NCI-H460 (cell line): ENCODE measurements at places on chromosomes 1 and 21.
A peak's percentile ranks its signal among the peaks of the same experiment; 100 is the strongest.

DNA sequence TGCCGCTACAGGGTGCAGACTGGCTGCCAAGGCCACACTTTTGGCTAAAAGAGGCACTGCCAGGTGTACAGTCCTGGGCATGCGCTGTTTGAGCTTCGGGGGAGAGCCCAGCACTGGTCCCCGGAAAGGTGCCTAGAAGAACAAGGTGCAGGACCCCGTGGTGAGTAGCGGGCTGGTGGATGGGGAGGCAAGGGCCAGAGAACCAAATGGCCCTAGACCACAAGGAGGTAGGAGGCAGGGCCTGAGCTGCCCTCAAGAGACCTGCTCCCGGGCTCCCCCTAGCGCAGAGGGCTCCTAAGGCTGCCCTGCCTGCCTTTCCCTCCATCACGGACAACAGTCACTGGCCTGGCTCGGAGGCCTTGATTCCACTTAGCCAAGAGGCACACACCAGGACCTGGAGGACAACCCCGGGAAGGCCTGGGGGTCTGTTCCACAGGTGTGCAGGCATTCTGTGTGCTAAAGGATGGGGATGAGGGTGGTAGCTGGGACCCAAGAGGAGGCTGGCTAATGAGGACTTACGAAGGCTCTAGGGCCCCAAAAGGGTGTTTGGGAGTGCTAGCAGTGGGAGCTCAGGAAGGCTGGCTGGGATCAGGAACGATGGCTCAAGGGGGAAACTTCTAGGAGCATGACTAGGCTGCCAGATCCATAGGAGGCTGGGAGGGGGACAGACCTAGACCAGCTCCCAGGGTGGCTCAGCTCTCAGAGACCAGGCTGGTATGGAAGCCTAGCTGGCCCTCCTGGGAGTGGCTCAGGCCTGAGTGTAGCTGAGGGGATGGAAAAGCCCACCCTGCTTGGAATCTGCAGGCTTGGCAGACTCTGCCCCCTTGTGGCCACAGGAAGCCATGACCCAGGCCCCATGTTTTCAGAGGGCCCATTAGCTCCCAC lies 742 bp downstream of the ARTN start:
- DNase-seq, result peak; percentile 62

- DNase-seq, result no peak
Measured at GRCh38 chr1:3333903-3334302, 120.6 kb upstream of the ARHGEF16 start.

- DNase-seq, result no peak
Measured at GRCh38 chr1:69139007-69139406, 428.7 kb upstream of the LRRC7 start.

GRCh38 chr1:58435376-58435775 lies 111.2 kb downstream of the OMA1 start:
- DNase-seq, result no peak

- DNase-seq, result no peak
Measured at GRCh38 chr1:9344426-9345200, 51.9 kb downstream of the SPSB1 start.

DNA sequence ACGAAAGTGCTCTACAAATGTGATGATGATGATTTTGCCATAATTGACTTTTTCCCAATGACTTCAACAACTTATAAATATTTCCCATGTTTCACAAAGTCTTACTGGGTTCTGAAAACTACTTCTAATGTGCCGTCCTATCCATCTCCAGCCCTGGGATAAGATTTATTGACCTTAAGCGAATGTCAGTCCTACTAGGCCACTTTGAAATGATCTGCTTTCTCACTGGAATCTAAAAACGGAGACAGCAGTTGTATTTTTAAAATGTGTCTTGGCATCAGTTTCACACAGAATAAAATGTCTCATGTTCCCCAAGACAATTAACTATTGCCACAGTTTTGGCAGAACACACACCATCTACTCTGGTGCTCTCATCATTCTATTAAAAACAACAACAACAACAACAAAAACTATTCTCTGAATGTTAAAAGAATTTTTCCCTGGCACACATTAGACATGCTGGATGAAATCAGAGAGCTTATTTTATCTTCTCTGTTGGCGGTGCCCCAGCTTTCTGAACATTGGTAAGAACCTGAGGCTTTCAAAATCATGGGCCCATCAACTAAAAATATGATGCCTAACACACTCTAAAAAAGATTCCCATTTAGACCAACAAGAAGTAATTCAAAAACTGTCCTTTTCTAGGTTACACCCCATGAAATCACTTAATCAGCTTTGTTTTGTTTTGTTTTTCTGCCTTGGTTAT lies 23.1 kb upstream of the DNASE2B start:
- DNase-seq, result no peak

- no peak for DNase-seq
Measured at GRCh38 chr1:11058595-11059154, 1.1 kb downstream of the SRM start.

- DNase-seq, result no peak
Measured at GRCh38 chr21:46322351-46323226, 1.1 kb downstream of the C21orf58 start.

- no peak for DNase-seq
Measured at GRCh38 chr1:211734791-211735190, 59.4 kb upstream of the NEK2 start.

DNA sequence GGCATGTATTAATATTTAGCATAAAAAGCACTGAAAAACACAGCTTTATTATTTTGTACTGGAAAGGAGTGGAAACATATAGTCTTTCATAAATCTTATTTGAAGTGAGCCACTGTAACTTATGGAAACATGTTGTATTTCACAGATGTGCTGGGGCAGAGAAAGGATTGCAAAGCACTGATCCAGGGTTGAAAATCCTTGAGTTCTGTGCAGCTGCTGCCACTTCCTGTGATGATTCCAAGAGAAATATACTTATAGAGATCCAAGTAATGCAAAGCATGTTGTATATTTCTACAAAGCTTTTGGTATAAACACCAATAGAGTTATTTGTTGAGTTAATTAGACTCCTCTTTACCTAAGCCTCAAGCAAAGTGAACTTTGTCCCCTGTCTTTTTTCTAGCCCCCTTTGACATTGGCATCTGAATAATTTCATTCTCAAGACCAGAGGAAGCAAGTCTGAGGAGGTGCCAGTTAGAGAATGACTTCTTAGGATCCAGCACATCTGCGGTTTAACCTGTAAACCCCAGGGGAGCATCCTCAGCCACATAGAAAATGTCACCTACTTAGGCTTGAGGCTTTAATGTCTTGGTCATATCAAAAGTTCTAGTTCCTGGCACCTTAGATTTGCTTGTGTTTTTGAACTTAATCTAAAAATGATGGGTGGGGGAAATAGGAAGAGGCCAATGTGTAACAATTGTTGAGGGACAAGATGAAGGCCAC lies 173.3 kb downstream of the FASLG start:
- DNase-seq, result no peak

DNA sequence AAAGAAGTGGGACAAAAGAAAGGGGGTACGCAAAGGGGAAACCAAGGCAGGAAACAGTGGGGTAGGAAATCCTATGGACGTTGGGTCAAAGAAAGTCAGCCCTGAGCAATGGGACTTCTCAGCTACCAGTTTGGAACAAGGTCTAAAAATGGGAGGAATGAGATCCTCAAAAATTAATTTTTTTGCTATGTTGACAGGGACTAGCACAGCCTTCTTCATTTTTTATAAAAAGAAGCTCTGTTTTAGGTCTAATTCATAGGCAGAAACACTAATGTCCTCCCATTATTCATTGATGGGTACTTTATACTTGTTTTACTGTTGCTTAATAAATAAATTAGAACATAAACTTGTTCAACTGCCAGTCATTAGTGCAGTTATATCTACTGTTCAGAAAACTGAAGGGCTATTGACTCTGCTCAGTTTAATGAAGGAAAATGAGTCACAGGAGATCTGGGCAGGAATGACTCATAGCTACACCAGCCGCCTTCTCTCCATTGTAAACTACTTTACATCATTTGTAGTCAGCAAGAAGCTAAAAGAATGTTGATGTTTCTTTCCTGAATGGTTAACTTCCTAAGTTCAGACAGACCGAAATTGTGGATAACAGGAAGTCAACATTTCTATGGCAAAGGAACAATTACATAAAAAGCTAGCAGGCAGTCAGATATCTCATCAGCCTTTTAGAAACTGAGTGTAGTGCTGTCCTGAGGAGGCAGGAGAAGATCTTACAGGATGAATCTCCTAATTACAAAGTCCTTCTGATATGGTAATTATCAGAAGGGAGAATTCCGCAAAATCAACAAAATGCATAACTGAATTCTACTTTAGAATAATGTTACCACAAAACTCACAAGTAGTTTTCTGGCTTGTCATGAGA lies 356.4 kb upstream of the PKN2 start:
- DNase-seq, result no peak

GRCh38 chr1:2445162-2445822 lies 30.8 kb upstream of the PLCH2 start:
- no peak for DNase-seq

DNA sequence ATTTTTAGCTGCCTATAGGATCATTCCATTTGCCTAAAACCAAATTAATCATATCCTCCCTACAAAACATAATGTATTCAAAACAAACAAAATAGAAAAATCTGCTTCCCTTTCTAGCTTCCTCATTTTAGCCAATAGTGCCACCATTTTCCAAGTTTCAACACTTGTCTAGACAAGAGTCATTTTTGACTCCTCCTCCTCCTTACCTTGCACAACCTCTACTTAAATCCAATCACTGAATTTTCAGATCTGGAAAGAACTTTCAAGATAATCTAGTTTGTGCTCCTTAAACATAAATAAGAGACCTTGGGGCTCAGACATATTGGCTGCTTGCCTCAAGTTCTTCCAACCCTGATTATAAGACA lies 7.4 kb downstream of the STX6 start:
- no peak for DNase-seq

DNA sequence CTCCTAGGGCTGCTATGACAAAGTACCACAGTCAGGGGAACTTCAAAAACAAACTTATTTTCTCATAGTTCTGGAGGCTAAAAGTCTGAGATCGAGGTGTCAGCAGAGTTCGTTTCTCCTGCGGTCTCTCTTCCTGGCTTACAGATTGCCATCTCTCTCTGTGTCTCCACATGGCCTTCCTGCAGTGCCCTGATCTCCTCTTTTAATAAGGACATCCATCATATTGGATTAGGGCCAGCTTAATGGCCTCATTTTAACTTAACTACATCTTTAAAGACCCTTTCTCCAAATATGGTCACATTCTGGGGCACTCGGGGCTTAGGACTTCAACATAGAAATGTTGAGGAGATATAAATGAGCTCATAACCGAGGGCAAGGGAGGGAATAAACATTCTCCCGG lies 12.2 kb downstream of the C1orf74 start:
- DNase-seq, result no peak

DNA sequence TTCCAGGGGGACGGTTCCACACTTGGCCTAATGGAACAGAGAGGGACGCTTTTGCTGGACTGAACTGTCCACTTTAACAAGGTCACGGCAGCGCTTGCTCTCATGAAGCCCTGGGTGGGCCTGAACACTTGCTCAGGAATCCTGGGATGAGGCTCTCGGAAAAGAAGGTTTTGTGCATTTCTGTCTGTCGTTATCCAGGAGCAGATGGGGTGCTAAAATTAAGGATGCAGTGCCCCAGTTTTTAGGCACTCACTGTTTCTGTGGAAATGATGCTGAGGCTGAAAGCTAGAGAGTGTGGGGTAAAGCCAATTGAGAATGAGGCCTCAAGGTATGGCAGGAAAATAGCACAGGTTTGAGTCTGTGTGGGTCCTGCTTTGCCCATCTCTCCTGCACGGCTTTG lies 111.0 kb downstream of the DAB1 start:
- DNase-seq, result no peak

GRCh38 chr1:220776720-220777326 lies 9.9 kb upstream of the MTARC1 start:
- peak; percentile 77 for DNase-seq

GRCh38 chr1:53662951-53663350 lies 76.0 kb downstream of the GLIS1 start:
- no peak for DNase-seq

DNA sequence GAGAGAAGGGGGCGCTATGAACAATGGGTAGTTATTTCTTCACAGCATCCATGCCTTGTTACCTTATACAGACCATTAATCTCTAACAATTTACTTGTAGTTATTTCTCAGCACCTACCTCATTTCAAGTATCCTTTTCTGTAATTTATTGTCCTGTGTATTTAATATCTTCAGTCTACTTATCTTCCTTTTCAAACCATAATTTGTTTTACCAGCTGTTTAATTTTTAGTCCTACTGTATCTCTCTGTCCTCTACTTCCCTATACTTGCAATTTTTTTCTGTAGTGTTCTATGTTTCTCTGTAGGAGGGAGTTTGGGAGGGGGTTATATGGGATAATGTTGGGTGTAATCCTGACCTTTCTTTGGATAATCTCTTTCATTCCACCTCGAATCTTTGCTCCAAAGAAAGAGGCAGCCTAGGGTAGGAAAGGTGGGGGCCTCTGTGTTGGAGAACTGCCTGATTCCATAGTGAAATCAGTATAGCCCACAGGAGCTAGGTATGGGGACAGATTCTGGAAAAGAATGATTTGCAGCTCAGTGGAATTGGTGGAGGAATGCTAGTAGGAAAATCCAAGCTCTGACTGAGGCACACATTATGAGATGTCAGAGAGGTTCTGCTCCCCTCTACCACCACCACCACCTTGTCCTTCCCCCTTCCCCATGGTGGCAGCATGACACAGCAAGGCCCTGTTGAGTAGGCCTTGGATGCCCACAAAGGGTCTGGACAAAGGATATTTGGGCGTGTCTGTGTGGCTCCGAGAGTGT lies 642 bp downstream of the MLLT11 start:
- DNase-seq, result peak; percentile 56

DNA sequence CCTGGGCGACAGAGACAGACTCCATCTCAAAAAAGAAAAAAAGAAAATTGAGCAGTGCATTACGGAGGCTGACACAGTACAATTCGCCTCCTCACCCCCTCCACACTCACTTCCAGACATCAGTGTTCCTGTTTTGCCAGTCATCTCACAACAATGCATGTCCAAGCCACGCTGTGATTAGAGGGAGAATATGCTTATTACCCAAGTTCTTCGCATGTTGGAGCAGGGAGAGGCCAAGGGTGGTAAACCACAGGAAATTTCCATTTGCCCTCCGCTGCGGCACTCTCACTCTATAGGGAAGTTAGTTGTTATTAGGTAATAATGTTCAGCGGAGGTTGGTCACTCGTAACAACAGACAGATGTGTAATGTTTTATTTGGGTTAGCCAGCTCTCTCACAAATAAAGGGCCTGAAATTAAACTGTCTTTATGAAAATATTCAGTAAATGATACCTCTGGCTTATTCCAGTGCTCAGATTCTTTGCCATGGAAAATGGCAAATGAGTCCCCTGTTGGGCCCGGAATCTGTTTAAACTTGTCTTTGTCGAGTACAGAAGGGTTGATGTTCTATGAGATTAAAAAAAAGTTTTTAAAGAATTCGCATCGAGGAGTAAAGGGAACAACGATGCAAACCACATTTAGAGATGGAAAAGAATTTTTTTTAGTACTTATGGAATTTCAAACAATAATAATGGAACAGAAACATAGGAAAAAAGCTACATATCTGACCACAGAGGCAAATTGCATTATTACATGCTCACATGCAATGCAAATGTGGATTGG lies 33.1 kb downstream of the KCNJ15 start:
- no peak for DNase-seq
